ENCODE measurements at places on chromosomes 3 and 15.

DNA sequence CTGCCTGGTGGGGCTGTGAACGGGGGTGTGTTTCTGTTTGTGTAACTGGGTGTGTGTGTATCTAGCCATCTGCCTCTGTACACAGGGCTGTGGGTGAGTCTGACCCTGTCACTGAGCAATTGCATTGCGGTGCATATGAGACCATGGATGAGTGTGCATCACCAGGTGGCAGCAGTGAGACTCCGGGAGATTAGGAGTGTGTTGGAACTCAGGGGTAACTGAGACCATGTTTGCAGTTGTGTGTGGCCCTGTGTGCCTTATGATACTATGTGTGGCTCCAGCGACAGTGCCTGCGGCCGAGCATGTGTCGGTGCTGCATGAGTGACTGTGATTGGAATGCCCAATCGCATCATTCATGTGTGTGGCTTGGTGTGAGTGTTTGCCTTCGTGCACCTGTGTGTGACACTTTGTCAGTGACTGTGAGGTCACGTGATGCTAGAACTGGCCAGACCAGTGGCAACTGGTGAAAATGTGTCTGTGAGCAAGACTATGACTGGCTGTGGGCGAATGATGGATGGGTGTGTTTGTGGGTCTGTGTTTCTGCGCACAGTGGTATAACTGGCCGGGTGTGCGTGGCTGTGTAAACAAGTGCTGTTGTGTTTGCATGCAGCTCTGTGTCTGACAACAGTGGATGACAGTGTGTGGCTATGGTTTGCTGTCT is 14.0 kb downstream of the VILL start:
- peak; percentile 35 for DNase-seq

- no peak for DNase-seq
These were observed 691.2 kb downstream of the TBL1XR1 start for GRCh38 chr3:176505878-176506621.

GRCh38 chr3:41997702-41998550 is 36.0 kb upstream of the ULK4 start:
- no peak for DNase-seq

DNA sequence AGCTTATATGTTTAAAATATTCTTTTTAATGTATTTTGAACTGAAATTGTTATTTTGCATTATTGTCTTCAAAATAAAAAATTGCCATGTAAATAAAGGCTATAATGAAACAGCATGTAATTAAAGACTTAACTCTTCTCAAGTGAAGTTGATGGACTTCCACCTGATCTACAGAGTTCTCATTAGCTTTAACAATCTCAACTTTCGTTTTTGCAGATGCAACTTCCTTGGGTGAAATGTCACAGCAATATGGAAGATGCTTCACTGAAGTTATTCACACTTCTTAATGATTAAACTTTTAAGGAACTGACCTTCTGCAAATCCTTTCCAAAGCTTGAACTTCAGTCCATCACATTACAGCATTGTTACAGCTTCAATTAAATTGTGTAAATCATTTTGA is 63.6 kb downstream of the OSTN start:
- no peak for DNase-seq

GRCh38 chr3:55074796-55075195 is 146.9 kb upstream of the LRTM1 start:
- DNase-seq, result no peak

GRCh38 chr3:12574131-12574530 is 17.2 kb downstream of the MKRN2 start:
- DNase-seq, result no peak

- no peak for DNase-seq
These were observed 98.9 kb upstream of the ST8SIA2 start for GRCh38 chr15:92294759-92295158.

- DNase-seq, result no peak
These were observed 697.3 kb downstream of the NR2F2 start for GRCh38 chr15:97027772-97028171.

GRCh38 chr3:38842266-38842965 is 26.4 kb upstream of the SCN10A start:
- no peak for DNase-seq

- no peak for DNase-seq
These were observed 82.5 kb downstream of the DCLK3 start for GRCh38 chr3:36681867-36682266.

- no peak for DNase-seq
These were observed 27.7 kb upstream of the CPNE4 start for GRCh38 chr3:132062535-132062934.

- no peak for DNase-seq
These were observed 25.4 kb upstream of the LIMD1 start for GRCh38 chr3:45568848-45569762.

- DNase-seq, result no peak
These were observed 18.9 kb downstream of the STT3B start for GRCh38 chr3:31551646-31552045.

GRCh38 chr3:18752273-18752934 is 327.3 kb upstream of the SATB1 start:
- no peak for DNase-seq

GRCh38 chr3:149010504-149010951 is 19.2 kb downstream of the GYG1 start:
- DNase-seq, result no peak

DNA sequence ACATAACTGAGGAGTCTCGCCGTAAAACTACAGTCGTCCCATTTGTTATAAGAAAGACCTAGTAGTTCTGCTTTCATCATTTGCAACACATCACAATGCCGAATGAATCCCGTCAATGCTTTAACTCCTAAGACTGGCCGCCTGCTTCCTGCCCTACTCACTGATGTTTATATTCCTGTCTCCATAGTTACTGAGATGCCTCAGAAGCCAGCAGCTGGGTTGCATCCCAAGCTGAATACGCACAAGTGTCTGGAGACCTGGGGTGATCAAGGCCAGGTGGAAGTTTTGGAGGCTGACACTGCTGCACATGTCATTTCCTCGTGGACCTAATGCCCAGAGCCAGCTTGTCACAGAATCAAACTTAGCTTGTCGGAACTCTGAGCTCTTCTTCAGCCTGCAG is 95.2 kb upstream of the UBE2E1 start:
- no peak for DNase-seq

- no peak for DNase-seq
These were observed 1.2 kb downstream of the KLHDC8B start for GRCh38 chr3:49172551-49173041.

DNA sequence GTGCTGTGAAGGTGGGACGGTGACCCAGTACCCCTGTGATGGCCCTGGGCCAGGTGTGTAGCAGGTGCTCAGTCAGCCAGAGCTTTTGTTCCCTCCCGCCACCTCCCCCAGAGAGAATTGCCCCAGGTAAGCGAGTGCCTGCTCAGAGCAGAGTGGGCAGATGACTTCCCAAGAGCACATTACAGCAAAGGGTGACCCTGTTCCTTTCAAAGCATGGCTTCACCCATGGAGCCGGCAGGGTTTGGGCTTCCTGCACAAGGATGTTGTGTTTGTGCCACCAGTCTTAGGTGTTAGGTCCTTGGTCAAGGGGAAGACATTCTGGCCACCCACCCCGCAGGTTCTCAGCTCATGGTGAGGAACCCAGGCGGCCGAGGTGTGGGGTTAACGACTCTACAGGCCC is 30.7 kb downstream of the SLC6A6 start:
- DNase-seq, result no peak

- DNase-seq, result no peak
These were observed 8.4 kb upstream of the ABHD10 start for GRCh38 chr3:111970376-111970775.

DNA sequence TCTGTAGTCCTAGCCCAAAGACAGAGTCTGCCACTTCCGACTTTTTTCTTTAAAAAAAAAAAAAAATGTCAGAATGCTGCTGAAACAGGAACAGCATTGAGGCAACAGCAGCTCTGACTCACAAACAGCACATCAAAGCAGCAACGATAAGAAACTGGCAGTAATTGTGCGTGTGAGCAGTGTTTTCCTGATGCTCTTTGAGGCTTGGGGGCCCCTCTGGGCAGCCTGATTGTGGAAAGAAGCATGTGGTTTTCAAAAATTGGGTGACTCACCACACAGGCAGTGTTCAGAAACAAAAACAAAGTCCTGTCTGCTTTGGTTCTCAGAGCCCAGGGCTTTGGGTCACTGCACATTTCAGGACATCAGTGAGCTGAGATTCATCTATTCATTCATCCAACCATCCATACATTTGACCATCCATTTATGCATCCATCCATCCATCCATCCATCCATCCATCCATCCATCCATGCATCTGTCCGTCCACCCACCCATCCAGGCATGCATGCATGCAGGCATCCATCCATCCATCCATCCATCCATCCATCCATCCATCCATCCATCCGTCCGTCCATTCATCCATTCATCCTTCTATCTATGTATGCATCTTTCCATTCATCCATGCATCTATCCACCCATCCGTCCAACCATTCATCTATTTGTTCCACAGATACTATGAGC is 308.4 kb downstream of the RPLP1 start:
- DNase-seq, result peak; percentile 87

- DNase-seq, result no peak
These were observed 130.4 kb downstream of the PPM1L start for GRCh38 chr3:160886421-160886820.

- no peak for DNase-seq
These were observed 157.3 kb upstream of the SMAD3 start for GRCh38 chr15:66907826-66908743.

DNA sequence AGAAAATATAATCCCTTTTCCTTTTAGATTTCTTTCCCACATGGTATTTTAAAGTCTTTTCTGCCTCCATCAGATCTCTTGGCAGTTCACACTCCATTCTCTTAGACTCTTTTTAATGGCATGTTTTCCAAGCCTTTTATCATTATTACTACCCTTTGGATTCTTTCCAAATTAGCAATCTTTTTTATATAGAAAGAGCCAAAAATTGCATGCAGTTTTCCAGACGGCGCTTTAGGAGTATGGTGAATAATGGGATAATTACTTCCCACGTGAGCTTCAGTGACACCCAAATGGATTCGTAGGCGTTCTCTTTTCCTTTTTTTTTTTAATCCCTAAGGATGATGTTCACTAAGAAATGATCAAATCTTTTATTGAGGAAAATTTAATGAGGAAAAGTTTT is 354.8 kb upstream of the DNAJC19 start:
- DNase-seq, result no peak

DNA sequence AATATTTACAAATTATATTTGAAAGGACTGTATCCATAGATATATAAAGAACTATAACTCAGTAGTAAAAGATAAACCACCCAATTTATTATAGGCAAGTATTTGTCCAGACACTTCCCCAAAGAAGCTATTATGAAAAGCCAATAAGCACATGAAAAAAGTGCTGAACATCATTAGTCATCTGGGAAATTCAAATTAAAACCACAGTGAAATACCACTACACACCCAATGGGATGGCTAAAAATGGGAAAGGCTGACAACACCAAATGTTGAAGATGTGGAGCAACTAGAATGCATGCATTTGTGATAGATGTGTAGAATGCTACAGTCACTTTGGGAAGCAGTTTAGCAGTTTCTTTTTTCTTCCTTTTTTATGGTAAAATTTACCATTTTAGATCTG is 147.0 kb downstream of the PDE8A start:
- no peak for DNase-seq

GRCh38 chr15:39966521-39966920 is 32.6 kb downstream of the EIF2AK4 start:
- no peak for DNase-seq

DNA sequence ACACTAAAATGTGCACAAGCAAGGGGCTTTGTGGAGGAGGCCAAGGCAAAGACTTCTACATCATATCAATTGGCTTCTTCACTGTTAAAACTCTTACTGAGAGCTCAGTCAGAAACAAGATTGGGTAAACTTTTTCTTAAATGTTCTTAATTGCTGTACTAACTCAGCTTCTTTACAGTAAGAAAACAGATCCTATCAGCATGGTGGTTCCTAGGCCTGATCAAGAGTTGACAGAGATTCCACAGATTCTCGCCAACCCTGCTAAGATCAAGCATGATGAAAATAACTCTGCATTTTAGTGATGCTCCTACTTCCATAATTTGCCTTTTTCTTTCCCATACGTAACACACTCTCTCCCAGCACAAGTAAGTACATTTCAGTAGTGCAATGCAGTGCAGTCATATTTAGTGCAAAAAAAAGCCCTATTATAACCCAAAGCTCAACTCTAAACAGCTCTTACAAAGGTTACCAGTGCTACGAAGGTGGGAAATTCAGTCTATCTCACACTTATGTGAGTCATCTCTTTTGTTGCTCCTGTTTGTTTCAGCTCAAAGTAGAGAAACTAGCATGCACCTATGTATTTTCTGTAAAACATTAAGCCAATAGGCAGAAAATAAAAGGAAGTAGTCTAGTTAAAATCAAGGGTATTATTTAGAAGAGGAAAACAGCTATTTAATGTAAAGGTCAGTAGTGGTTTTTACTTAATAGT is 29.9 kb downstream of the TIGIT start:
- no peak for DNase-seq

GRCh38 chr3:149581681-149582370 is 76.0 kb downstream of the WWTR1 start:
- no peak for DNase-seq

- DNase-seq, result no peak
These were observed 211.3 kb downstream of the XXYLT1 start for GRCh38 chr3:195059471-195060216.

- no peak for DNase-seq
These were observed 91.1 kb downstream of the LINGO1 start for GRCh38 chr15:77541421-77542181.

- no peak for DNase-seq
These were observed 55.5 kb upstream of the FSTL1 start for GRCh38 chr3:120506076-120506827.

DNA sequence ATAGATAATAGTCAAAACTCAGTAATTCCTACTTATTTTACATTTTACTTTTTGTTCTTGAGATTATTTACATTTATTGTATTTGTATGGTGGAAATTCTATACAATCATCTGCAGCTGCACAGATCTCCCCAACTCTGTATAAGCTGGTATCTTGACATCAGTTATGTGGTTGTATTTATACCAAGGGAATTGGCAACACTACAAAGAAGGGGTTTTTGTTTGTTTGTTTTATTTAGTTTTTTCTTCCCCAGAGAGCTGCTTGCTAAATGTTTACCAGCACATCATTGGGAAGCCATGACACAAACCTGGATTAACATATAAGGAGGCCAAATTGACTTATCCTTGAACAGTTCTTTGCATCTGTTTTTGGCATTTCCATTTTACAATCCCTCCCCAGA is 389.2 kb upstream of the KCNMB2 start:
- DNase-seq, result no peak

Measured in CD8-positive, alpha-beta memory T cell (primary cell).